SK-N-SH treated with all-trans-retinoic acid at 6 μM for 48 hours (cell line): ENCODE measurements at places on chromosomes 5 and 9.

DNA sequence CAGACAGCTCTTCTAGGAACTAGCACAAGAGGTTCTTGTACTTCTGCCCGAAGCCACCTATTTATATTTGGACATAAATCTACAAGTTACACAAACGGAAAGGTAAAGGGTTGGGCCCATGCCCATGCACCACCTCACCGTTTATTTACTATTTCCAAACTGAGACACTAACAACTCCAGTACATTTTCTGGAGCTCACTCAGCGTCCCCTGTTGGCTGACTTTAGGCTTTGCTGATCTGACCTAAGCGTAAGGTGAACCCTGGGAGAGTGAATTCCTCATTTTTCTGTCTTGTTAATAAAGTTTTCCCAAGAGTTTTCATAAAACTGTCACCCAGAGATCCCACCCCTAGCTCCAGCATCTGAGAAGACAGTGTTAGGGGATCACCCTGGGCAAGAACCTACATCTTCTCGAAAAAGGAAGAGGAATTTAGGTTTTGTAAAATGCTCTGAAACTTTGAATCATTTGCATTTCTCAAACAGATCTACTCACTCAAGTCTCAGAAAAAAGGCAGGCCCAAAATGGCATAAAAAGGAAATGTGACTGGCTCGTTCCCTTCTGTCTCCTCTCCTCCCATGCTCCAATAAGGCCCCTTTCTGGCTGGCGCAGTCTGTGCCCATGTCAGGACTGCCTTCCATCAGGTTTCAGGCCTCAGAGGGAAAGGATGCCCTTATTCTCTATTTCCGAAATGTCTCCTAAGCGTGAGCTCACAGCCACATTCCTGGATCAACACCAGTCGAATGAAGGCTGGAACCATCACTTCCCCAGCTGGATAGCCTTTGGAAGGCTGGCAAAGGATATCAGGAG lies 201.3 kb downstream of the FANCC start:
- ATAC-seq: no peak

- ATAC-seq: peak; percentile 79
Measured at GRCh38 chr5:115961381-115962238, 665 bp upstream of the LVRN start.

- no peak for ATAC-seq
Measured at GRCh38 chr5:60488466-60489130, 211.4 kb downstream of the DEPDC1B start.

DNA sequence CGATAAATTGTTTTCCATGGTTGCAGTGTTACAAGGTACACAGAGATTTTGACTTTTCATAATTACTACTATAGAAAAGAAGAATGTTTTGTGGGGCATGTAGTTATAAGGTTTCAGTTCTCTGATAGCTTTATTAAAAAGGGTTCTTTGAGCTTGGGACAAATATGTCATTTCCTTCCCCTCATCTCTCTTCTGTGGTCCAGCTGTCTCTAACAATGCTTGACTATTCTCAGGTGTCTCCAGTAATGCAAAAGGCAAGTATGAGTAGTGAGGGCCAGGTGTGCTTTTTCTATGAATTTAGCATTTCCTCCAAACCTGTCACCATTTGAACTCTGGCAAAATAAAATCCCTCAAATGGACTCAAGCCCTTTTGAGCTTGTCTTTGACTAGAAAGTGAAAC lies 84.3 kb downstream of the SLF1 start:
- ATAC-seq: no peak

- peak; percentile 63 for ATAC-seq
Measured at GRCh38 chr5:147509041-147509709, 693 bp downstream of the DPYSL3 start.

DNA sequence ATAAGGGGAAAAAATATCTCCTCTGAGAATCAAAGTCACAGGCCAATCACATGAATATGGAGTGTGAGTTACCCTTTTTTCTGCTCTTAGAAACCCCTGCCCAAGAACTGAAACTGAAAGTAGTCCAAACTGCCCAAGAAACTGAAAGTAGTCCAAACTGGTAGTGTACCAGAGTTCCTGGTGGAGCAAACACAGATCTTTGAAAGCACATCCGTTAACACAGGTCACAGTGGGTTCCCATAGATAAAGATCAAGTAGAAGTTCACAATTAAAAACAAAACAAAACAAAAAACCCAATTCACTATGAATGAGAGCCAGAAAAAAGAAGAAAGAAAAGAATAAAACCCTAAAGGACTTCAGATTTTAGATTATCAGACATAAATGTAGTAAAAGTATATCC lies 332.4 kb upstream of the EFNA5 start:
- peak; percentile 80 for ATAC-seq
